ENCODE measurements at places on chromosomes 1 and 21.

GRCh38 chr1:112021263-112021662, 31.8 kb upstream of the KCND3 start:
- DNase-seq = no peak

DNA sequence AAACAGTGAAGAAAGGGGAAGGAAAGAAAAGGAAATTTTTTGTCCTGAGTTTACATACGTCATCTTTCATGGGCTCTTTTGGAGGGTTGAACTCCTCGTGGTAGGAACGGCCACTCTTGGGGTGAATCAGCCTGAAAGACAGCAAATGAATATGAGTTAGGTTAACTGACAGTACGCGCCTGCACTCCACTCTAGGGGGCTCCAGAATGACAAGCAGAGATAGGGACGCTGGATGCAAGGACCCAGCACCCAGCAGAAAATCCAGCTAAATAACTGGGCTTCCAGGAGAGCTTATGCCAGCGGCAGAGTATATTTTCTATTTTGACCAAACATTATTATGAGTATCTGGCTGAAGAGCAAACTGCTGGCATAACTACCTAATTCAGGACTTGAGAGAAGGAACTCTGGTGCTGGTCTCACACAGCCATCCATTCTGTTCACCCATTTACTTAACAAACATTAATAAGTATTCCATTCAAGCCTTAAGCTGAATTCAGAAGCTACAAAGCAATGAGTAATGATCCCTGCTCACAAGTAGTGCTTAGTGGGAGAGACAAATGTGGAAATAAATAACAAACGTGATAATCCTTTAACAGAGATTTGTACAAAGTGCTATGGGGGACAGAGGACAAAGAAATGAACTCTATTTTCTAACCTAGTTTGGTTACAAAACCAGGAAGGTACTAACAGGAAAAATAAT, 22.1 kb downstream of the AK2 start:
- no peak for DNase-seq

DNA sequence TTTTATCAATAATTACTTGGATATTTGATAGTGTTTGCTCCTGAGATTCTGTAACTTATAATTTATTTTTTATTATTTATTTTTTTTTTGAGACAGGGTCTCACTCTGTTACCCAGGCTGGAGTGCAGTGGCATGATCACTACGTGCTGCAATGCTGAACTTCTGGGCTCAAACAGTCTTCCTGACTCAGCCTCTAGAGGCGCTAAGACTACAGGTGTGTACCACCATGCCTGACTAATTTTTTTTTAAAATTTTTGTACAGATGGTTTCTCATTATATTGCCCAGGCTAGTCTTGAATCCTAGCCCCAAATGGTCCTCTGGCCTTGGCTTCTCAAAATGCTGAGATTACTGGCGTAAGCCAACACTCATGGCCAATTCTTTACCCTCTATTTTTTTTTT, 845.5 kb upstream of the ADGRL4 start:
- DNase-seq = no peak

DNA sequence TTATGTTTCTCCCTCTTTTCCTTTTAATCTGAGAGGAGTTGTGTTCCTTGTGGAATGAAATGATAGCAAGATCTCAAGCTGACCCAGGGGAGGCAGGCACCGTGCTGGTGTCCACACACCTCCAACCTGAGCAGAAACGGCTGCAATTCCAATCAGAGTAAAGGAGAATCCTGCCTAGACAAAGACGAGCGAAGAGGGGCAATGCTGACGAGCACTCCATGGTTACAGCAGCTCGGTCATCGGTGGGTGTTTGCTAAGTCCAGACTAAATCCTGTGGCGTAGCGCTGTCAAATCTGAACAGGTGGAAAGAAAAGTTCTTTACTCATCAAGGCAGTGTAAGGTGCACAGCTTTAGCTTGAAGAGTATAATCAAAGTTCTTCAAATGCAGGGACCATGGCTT, 74.8 kb downstream of the PLD5 start:
- DNase-seq = peak; percentile 45

- DNase-seq = no peak
Measured at GRCh38 chr1:235077571-235078479, 50.8 kb downstream of the TOMM20 start.

- DNase-seq = no peak
Measured at GRCh38 chr21:42022091-42022430, 11.9 kb upstream of the ZBTB21 start.

Data from NCI-H2081 (cell line).